NCI-H345 (cell line): ENCODE measurements at places on chromosomes 11 and 22.

DNA sequence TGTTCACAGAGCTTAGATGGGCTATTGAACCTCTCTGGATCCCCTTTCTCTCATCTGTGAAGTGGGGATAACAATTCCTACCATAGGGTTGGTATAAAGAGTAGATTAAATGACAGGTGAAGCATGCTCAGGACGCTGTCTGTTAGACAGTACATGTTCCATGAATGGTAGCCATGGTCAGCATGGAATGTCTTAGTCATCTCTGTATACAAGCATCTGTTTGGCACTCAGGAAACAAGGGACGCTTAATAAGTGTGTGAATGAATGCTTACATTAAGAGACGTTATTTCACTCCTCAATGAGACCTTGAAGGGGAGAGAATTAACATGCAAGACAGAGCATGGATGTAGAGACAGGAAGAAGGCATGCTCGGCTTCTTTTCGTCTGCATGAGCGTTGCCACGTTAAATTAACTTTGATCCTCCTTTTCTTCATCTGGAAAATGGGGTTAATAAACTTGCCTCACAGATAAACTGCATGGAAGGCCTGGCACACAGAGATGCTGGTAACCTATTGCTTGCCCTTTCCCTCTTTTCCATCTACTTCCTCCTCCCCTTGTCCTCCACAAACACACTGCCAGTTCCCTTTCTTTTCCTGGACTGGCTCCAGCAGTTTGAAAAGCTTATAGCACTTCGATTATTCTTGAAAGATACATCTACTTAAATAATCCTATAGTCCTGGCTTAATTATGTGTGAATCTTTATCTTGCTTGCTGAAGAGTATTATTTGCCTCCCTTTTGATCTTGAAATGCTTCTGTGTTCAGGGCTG lies 267.2 kb upstream of the MTNR1B start:
- DNase-seq: no peak

- no peak for DNase-seq
These were observed 218.5 kb upstream of the CADM1 start for GRCh38 chr11:115722711-115723110.

DNA sequence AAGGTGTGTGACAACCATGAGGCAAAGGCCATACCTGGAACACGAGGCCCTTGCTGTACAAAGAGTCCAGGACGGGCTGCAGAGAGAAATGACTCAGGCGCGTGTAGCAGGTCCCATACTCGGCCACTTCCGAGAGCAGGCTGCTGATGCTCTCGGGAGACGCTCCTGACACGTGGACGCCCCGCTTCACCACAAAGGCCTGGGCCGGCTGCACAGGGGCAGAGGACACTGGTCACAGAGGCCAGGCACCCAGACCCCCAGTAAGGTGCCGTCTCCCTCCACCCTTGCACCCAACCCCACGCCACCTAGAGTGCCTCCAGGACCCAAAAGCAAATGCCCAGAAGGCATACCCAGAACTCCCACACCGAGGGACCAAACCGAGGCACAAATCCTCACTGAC lies 15.5 kb downstream of the TUBGCP6 start:
- DNase-seq: no peak

DNA sequence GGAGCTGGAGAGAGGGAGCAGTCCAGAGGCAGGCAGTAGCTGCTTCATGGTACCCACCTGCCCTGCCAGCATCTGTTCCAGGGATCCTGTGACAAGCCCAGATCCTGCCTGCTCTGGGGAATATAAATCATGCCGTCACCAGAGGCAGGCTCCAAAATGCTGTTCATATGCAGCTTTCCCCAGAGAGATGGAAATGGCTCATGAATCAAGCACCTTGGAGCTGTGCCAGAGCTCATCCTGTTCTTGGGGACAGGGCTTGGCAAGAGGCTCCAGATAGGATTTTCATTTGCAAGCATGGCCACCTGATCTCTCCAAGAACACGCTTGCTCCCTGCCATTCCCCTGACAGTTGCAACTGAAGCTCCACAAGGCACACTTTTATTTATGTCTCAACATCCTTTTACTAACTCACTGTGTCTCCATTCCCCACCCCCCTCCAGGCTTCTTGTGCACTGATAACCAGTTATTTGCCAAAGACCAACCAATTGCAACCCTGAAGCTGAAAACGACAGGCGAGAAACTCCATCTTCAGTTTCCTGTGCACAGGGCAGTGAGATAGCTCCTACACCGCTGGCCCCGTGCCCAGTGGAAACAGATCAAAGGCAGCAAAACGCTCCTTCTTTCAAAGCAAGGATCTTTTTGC lies 115.8 kb upstream of the PITPNB start:
- DNase-seq: peak; percentile 96

DNA sequence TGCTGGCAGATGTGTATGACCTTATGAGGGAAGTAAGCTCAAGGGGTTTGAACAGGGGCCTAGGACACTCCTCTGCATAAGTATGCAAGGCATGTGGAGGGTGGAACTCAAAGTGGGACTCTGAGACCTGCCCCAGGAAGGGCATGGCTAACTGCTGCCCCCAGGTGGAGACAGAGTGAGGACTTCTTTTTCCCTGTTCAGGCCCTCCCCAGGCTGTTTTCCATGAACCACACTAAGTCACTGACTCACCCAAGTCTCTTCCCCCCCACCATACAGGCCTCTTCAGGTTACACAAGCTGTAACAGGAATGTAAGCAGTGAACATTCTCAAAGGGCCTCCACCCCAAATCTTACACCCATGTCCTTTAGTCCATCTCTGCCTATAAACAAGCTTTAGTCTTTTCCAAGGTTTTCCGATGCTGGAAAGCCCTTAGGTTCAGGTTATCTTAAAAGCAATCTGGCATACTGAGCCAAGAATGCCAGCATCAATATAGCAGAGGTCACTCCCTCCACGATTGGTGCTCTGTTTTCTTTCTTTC lies 13.1 kb downstream of the EEF1G start:
- peak; percentile 21 for DNase-seq

DNA sequence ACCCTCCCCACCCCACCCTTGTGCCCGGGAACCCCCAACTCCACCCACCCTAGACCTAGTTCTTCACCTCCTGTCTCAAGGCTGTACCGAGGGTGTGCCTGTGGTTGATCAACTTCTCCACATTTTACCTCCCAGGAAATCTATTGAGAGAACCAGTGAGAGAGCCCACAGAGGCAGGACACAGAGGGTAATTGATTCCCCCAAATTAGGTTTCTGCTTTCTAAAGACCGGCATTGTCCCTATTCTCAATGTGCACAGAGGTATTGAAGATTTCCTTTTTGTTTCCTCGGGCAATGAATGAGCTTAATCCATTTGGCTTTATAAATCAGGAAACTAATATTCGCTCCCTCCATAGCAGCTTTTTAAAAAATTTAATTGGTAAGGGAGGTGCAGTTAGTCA lies 6.0 kb upstream of the LMO1 start:
- DNase-seq: no peak

- DNase-seq: no peak
These were observed 147.9 kb upstream of the DDI1 start for GRCh38 chr11:103888541-103888951.

DNA sequence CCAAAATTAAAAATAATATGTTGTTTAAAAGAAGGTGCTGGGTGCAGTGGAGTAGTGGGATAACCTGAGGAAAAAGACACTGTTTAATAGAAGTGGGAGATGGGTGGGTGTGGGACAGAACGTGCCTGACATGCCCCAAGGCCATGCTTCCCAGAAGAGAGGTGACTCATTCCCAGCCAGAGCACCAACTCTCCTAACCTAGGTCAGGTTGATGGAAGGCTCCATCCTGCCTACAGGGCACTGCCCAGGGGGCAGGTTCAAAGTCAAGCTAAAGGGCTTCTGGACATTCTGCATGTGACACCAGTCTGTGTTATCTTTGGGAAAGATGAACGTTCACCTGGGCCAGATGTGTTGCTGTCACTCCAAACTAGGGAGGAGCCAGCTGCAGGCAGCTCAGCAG lies 453.1 kb downstream of the SOX6 start:
- no peak for DNase-seq

DNA sequence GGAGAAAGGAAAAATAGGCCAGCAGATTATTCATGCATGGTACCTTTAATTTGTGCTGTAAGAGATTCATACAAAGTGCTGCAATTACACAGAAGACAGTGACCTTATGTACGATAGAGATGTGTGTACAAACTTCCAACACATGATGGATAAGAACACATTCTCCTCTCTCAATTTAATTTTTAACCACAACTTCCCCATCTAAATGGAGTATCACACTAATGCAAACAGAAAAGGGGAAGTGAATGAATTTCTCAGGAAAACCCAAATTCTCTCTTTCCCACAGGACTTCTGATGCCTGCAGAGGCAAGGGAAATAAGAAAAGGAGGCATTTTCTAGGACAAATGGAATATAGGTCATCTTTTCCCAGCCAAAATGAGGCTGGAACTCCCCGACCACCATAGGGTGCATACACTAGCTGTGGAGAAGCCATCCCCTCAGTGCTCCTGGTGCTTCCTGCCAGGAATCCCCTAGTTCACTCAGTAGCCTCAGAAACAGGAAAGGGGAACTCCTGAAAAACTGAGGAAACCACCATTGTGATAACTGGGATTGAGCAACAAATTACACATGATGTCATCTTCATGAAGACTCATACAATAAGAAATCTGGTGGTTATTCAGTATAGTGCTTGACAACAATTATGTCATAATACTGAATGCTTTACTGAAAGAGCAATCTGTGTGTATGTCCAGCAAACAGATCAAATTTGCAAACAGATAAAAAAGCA lies 22.4 kb downstream of the MMP10 start:
- no peak for DNase-seq

GRCh38 chr22:20885017-20885556 lies 26.3 kb downstream of the SNAP29 start:
- no peak for DNase-seq

DNA sequence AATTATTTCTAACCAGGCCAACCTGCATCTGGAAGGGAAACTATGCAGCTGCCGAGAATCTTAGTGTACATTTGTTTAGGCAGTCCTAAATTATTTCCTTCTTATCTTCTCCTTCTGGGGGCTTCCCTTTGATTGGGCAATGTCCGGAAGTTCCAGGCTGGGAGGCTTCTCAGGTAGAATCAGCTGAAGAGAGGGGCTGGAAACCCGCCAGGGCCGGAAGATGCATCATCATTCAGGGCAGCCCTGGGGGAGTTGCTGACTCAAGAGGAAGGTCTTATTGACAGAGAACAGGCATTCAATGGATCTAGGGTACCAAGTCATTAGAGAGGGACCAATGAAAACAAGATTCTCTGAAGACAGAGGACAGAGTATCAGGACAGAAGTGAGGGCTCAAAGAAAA lies 150.7 kb downstream of the BLID start:
- DNase-seq: no peak

GRCh38 chr11:111797145-111797581 lies 31.0 kb upstream of the PPP2R1B start:
- DNase-seq: no peak

GRCh38 chr11:706439-706956 lies 467 bp downstream of the EPS8L2 start:
- DNase-seq: no peak

GRCh38 chr11:88332851-88333250 lies 4.7 kb downstream of the CTSC start:
- no peak for DNase-seq

DNA sequence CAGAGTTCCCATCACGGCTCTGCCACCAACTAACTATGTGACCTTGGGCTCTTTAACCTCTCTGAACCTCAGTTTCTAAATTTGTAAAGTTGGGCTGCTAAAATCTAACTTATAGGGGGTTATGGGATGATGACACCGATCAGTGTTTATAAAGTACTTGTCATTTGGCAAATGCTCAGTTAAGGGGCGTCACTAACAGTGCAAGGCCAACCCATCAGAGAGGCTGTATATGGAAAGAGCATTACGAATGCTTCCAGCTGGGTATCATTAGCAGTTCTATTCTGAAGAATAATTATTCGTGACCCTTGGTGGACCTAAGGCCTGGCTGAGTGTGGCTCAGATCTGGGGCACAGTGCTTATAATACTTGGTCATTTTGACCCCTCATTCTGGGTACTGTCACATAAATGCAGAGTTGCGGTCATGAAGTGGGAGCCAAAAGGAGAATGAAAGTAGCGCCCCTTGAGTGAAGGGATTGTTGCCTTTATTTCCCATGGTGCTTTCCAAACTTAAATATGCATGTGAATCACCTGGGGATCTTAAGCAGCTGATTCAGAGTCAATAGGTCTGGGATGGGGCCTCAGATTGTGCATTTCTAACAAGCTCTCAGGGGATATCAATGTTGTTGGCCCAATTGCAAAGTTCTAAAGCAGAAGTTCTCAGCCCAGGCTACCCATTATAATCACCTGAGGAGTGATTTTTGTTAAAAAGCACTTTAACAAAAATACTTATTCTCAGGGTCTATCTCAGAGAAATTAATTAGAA lies 115.8 kb downstream of the CSNK2A3 start:
- no peak for DNase-seq

GRCh38 chr22:30270832-30271231 lies 4.2 kb upstream of the OSM start:
- DNase-seq: no peak

DNA sequence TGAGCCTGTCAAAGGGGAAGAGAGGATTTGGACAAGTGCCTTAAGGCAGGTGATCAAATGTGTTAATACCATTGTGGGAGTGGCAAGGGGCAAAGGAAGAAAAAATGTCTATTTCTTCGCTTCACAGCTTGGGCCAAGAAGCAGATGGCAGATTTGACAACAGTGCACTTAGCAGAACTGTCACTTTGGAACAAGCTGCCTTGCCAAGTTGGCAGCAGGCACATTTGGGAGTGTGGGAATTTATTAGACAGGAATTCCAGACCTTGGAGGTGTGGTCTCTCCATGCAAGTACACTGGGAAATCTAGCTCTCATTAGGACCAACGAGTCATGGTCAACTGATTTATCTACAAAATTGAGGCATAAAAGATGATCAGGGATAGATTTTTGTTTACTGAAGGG lies 265.1 kb downstream of the NELL1 start:
- peak; percentile 6 for DNase-seq

- DNase-seq: peak; percentile 45
These were observed 12.1 kb downstream of the GATD1 start for GRCh38 chr11:765025-765801.

- DNase-seq: no peak
These were observed 23.1 kb upstream of the PAX6 start for GRCh38 chr11:31834237-31834636.

- DNase-seq: no peak
These were observed 1.4 kb upstream of the MS4A13 start for GRCh38 chr11:60513496-60514460.

- DNase-seq: no peak
These were observed 35.2 kb downstream of the LRFN4 start for GRCh38 chr11:66891851-66892660.

GRCh38 chr11:104649002-104649401 lies 249.3 kb downstream of the CASP12 start:
- DNase-seq: no peak
